ENCODE measurements at places on chromosomes 1 and 21.

DNA sequence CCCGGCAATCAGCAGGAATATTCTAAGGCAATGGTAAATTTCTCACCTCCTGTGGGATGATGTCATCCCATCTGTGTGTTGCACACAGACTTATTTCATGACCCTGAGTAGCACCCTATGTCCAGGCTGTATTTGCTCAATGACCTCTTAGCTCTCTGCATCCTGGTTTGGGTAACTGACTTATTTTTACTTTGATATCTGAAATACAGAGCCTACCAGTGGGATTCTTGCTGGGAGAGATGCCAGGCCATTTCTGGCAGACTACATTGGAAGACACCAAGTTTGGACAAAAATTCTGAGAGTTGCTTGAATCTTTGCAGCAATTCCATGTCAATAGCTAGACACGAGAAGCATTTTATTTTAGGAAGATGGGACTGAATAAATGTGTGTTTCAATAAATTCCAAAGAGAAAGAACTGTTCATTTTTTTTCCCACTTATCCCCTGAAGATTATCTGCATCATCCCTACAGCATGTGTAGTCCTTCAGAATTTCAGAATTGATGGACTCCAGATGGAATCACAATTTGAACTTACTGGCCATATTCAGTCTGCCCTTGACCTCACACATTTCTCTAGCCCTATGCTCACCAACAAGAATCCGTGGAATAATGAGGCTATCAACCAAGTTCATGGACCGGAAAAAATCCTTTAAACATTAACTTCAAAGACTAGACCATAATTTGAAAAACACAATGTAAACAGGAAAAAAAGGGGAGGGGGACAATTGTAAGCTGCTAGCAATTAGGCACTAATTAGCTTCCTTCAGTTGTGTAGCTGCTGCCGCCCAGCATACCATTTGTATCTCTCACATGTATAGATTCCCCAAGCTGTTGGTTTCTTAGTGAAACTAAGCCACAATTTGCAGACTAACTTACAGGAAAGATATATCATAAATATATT is 226.5 kb downstream of the HMCN1 start:
- DNase-seq, result no peak

DNA sequence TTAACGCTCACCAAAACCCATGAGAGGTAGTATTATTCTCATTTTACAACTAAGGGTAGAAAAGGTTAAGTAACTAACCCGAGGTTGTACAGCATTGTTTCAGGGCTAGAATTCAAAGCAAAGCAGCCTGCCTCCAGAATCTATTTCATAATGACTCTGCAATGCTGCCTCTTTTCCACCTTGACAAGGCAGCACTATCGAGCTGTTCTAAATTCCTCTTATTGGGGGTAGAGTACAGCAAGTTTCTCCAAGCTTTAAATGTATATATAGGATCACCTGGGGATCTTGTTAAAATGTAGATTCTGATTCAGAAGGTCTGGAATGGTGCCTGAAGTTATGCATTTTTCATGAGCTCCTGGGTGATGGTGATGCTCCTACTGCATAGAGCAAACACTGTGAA is 30.1 kb downstream of the WNT2B start:
- DNase-seq, result no peak

DNA sequence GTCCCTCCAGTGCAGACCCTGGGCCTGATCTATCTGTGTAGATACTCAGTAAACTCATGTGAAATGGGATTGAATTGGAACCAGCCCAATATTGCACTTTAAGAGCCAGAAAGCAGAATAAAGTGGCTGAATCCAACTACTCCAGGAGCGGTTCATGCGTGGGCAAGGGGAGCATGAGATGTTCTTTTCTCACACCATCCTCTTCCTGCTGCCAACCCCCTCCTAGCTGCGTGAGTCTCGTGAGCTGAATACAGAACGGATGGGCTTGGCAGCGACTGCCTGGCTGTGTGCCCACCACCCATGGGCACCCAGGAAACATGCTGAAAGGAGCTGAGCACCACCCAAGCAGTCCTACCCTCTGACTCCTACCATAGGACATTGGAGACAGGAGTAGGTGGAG is 128.3 kb downstream of the ELAVL4 start:
- no peak for DNase-seq

- no peak for DNase-seq
Measured at GRCh38 chr1:17098446-17099317, 20.6 kb downstream of the PADI2 start.

DNA sequence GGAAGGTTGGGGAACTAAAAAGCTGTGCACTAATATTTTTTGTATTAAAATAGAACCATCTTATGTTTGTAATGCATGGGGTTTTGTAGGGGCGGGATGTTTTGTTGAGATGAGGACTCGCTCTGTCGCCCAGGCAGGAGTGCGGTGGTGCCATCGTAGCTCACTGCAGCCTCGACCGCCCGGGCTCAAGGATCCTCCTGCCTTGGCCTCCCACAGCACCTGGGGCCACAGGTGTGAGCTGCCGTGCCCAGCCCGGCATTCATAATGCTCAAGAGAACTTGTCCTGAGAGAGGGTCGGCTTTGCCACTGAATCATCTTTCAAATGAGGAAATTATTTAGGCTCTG is 3.0 kb upstream of the C1orf159 start:
- DNase-seq, result no peak

- no peak for DNase-seq
Measured at GRCh38 chr1:239616673-239617072, 230.3 kb downstream of the CHRM3 start.

DNA sequence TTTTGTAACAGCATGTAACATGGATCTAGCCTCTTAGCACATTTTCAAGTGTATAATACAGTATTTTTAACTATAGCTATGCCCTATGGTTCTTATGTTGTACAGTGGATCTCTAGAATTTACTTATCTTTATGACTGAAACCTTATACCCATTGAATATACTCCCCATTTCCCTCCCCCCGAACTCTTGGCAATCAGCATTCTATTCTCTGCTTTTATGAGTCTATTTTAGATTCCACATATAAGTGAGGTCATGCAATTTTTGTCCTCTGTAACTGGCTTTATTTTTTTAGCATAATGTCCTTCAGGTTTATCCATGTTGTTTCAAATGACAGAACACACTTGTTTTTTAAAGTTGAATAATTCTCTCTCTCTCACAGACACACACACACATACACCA is 3.1 kb upstream of the GBP6 start:
- no peak for DNase-seq

DNA sequence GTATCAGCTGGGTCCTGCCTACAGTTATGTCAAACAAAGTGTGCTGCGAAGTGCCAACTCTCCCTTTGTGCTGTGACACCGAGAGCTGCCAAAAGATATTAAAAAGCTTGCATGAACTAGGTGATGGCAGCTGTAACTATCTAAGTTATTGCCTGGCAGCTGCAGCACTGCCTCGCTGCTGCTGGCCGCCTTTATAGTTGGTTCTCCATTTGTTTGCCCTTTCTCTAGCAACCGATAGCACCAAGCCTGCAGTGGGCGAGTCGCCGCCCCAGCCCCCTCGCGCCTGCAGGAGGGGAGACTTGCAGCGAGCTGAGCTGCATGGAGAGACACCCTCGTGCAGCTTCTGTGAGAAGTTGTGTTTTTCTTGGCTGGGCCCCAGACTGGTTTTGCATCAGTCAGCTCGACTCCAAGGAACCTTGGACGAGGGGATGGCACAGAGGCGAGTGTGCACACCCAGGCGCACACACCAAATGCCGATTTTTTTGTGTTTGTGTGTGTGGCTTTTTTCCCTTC is 330.6 kb downstream of the RPS6KC1 start:
- peak; percentile 67 for DNase-seq

DNA sequence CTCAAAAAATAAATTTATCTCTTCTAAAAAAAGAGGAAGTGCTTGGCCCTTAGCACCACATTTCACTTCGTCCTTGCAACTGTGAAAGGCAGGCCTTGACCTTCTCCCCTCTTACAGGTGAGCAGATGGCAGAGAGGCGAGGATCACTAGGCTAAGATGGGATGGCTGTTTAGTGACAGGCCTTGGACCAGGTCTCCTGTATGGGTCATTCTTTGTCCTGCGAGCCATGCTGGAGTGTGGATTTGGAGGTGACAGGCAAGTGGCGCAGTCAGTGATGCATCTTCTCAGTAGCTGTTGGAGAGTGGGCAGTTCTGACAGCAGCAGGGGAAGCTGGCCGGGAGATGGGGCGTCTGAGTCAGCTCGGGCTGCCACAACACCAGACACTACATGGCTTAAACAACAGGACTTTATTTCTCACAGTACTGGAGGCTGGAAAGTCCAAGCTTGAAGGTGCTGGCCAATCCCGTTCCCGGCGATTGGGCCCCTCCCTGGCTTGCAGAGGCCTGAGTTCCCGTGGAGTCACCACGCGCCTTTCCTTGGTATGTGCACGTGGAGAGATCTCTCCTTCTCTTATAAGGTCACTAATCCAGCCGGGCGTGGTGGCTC is 16.5 kb downstream of the SLC27A3 start:
- no peak for DNase-seq

DNA sequence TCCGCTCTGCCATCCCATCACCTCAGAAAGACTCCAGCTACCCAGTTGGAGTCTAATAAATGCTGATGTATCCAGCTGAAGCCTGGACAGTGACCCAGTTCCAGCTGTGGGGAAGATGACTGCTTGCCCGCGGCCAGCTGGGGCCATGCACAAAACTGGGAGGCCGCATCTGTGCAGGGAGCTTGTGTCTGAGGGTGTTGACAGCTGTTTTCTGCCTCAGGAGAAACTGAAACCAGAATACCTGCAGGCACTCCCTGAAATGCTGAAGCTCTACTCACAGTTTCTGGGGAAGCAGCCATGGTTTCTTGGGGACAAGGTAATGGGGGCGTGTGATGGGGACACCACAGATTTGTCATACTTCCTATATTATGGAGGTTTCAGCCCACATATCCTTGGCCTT is 3.2 kb downstream of the GSTM2 start:
- DNase-seq, result no peak

DNA sequence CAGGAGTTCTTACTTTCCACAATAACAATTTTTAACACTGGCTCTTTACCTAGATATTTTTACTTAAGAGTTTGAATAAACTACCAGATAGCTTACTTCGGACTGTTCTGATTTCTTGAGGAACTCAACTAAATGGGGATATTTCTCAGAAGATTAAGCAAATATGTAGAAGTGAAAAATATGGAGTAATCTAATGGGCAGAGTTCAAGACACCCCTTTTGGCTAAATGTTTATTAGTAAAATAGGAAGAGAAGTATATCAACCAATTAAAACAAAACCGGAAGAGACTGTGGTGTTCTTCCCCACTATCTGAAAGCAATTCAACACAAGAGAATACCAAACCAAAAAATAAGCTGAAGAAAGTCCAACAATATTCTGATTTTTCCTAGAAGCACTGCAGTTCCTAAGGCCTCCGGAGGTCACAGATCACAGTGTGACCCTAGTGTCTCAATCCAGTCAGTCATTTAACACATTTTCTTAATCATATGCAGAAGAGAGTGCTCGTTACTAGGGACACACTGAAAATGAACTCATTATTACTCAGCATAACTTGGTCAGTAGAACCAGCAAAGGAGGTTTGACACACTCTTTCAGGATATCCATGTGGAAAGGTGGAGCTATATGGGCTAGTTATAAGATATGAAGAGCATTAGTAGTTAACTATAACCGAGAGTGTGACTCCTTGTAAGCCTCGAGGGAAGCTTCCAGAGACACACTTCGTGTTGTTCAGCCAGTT is 5.2 kb downstream of the SIPA1L2 start:
- DNase-seq, result no peak

DNA sequence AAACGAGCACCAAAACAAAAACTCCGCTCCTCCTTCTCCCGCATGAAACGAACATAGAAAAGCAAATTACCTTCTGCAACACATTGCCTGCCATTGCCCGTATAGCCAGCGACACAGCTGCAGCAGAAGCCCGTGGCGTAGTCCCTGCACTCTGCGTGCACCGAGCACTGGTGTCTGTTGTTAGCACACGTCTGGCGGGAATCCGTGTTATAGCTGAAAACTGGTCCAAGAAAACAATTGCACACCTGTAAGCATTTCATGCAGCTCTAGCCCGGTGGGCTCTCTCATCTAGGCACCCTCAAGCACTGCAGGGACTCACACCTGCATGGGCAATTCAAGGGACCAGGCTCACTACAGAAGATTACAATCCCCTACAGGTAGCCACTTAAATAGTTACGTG is 26.9 kb downstream of the NID1 start:
- no peak for DNase-seq

DNA sequence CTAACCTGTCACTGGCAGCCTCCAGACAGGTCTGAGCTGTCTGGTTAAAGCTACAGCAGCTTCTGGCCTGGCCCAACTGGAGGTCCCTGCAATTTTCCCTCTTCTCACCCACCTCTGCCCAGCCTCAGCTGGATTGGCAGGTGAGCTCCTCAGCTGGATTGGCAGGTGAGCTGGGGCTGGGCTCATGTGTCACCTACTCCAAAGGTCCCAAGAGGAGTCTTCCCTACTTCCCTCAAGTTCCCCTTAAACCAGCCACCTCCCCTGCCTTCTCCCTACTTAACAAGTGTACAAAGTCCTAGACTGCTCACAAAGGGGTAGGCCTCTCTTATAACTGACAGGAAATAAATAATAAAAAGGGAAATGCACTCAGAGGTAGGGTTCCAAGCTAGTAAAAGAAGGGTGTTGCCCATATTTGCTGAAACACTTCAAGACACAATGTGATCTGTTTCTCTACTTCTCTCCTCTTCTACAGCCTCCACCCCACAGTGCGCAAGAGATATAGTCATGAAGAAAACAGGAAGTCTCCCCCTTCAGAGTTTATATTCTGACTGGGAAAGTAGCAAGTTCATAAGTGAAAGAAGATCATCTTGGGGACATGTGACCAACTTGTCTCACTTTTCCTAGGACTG is at the start of gene GPA33:
Gene GPA33, minus strand, starts transcription at position 64 of the 629 bp plus-strand sequence. CDS start 90 bp downstream, outside the sequence.
- no peak for DNase-seq

- no peak for DNase-seq
Measured at GRCh38 chr1:43913666-43914360, 19.8 kb upstream of the ARTN start.

DNA sequence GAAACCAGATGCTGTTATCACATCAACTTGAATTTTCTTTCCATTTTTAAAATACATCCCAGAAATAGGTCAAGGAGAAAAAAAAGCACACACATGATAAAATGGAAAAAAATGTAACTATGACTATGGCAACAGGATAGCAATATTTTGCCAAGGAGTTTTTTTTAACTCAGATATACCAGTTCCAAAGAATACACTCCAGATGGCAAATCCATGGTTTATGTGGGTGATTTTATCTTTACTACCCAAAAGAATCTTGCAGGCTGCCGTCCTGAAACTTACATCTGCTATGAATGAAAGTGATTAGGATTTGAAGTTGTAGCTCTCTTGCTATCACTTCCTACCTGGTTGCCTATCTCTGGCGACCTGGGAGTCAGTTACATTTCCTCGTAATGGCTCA is 91.0 kb upstream of the PLPPR4 start:
- DNase-seq, result no peak

- DNase-seq, result no peak
Measured at GRCh38 chr1:44970317-44970716, 16.1 kb downstream of the EIF2B3 start.

- no peak for DNase-seq
Measured at GRCh38 chr1:60950224-60951063, 131.9 kb upstream of the NFIA start.
